ENCODE measurements at places on chromosomes 6 and 20.

DNA sequence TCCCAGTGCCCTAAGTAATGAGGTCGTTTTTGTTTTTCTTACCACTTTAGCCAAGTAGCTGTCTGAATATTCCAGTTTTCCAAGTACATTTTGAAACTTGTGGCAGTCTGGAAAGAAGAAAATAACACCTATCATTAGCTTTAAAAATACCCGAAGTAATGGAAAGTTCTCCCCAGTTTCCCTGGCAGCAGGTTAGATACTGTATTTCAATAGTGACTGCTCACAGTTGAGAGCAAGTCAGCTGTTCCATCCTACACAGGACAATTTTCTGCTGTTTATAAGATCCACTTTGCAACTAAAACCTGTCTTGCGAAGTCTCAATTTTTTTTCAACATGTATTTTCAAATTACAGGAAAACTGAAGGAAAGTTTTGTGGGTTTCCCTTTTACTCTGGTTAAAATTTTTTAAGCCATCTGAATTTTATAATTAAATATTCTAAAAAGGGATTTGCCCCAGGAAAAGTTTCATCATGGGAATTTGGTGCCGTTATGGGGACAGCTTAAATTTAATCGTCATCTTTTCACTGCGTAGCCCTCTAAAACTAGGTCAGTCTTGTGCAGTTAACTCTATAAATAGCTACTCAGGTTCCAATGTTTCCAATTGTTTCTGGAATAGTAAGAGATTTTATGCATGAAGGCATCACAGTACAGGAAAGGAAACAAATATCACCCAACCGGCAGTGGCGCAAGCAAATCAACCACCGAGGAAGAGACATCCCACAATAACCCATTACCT lies 96.9 kb downstream of the MBOAT1 start:
- DNase-seq, result no peak

- DNase-seq, result no peak
Observed at GRCh38 chr20:58173930-58174707, 54.3 kb downstream of the ANKRD60 start.

DNA sequence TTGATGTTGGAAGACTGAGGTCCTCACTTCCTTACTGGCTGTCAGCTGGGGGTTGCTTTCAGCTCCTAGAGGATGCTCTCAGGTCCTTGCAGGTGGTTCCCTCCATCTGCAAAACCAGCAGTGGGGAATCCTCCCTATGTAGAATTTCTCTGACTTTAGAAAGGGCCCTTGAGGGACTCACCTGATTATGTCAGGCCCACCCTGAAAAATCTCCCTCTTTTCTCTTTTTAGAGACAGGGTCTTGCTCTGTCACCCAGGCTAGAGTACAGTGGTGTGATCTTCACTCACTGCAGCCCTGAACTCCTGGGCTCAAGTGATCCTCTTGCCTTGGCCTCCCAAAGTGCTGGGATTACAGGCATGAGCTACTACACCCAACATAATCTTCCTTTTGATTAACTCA lies 102.9 kb upstream of the MCHR2 start:
- DNase-seq, result no peak

DNA sequence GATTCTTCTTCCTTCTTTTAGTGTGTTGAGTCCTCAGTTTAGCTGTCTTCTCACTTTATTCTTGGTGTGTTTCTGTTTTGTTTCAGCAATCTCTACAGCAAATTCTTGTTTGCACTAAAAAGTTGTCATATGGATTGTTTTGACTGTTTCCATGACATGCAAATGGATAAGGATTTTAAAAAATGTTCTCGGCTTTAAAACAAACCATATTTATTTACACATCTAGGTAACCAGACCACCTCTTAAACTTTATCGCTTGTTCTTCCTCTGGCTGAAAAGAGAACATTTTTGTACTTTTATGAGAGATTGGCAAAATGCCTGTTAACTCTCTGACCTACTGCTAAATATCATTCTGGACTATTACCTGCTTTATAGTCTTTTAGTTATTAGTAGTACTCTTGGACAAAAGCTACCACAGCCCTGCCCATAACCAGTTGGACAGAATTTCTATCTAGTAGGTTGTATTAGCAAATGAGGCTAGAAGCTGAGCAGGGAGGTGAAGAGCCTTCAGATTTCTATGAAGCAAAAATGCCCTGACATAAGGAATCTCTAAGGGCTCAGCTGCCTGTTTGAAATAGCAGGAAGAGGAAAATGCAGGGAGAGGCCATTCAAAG lies 268.3 kb downstream of the CD109 start:
- DNase-seq, result no peak

DNA sequence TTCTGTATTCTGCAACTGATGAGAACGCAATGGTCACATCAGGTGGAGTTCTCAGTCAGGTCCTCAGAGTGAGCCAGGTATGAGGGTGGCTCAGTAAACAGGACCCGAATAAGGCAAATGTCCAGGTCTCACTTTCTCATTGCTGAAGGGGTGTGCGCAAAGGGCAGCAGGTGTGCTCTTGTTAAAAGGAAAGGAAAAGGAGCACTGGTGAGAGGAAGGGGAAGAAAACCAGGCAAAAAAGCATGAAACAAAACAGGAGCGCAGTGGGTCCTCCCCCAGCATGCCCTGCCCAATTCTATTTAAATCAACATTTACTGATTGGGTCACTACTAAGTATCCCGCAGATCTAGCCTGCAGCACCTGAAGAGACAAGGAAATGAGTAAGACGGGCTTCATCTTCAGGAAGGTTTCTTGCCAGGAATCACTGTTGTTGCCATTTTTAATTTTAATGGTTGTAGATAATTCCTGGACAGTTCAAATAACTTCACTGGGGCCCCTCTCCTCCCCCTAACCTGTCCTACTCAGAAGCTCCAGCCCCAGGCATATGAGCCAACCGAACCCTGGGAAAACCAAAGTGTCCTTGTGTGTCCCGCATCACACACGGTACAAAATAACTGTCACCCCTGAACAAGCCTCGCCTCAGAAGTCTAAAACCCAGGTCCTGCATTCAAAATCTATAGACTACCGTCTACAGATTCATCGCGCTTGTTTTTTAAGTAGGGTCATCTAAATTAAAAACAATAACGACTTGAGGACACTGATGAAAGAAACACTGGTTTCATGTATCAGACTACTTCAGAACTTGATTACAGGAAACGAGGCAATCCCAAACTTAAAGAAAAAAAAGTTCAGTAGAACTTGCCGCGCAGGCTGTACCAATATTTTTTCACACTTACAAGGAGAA lies 980 bp downstream of the MBOAT1 start:
- no peak for DNase-seq

GRCh38 chr20:62527781-62528180 lies 52.0 kb upstream of the GATA5 start:
- DNase-seq, result no peak

- DNase-seq, result no peak
Observed at GRCh38 chr6:119760046-119760445, 410.5 kb upstream of the MAN1A1 start.

DNA sequence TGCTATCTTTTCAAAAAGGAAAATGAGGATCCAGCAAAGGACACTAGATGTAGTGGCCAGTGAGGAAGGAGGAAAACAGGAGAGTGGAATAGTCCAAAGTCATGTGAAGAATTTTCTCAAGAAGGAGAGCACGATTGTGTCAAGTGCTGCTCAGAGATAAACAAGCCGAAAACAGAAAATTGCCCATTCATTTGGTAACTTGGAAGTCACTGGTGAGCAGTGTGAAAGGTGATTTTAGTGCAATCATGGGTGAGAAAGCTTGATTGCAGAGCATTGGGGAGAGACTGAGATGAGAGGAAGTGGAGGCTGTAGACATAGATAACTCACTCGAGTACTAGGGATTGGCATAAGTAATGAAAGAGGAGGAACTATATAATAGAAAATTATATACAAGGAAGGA lies 26.0 kb upstream of the PRDM1 start:
- no peak for DNase-seq

GRCh38 chr20:25355011-25355595 lies 35.5 kb downstream of the ABHD12 start:
- DNase-seq, result no peak

- no peak for DNase-seq
Observed at GRCh38 chr20:46226602-46227001, 81.7 kb downstream of the CDH22 start.

DNA sequence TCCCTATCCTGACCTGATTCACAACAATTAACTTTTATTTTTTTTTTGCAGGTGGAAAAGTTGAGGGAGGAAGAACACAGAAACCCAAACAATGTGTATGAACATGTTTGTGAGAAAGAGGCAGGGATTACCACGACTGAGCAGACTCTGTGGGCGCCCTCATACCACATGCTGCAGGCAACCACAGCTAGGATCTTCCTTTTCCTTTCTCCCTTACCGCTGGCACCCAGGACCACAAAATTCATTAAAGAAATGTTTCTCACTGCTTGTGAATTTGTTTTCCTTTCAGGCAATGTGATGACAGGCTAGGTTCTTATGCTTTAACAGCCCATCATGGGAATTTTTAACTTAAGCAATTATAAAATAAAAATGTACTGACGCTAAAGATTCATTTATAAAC lies 287.1 kb downstream of the GMDS start:
- DNase-seq, result no peak

DNA sequence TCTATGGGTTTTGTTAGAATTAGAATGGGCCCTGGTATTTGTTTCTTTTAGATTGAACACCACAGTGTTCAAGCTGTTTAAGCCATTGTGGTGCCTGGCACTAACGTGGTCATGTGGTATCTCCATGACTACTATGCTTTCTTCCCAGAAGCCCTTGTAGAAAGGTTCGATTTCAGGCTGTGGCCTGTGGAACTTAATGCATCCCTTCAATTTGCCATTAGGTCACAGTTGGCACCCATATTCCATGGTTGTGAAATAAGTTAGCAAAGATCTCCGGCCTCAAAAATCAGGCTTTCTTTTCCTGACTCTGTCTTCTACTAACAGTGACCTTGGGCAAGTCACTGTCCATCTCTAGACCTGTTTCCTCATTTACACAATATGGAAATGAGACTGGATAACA lies 31.3 kb upstream of the AAR2 start:
- no peak for DNase-seq

DNA sequence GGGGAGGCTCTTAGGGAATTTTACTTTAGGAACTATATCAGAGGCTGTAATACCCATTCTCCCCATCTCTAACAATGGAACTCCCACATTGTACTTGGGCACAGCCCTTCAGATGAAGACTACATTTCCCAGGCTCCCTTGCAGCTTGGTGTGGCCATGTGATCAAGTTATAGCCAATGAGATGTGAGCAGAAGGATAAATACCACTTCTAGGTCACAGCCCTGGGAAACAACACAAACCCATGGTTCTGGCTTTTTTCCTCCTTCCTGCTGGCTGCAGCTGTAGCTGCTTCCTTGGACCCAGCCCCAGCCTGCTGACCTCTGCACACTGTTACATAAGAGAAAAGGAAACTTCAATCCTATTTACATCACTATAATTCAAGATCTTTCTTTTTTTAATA lies 445.9 kb upstream of the JARID2 start:
- DNase-seq, result no peak

- DNase-seq, result no peak
Observed at GRCh38 chr6:97437087-97437486, 154.1 kb upstream of the MMS22L start.

- DNase-seq, result no peak
Observed at GRCh38 chr6:45566882-45567281, 189.1 kb upstream of the SUPT3H start.

DNA sequence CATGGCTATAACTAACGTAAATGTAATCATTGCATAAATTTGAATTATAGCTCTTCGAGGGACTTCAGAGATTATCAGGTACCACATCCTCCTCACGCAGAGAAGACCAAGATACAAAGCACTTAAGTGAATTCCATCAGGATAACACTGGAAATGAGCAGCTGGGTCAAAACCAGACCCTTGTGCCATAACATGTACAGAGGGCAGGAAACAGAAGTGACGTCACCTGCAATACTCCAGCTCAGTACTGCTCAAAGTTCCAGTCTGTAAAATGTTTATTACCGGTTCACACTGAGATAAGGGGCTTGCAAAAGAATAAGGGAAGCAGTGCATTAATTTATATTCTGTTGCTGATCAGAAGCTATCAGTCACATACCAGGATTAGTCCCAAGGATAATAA lies 45.8 kb downstream of the RGS17 start:
- no peak for DNase-seq

GRCh38 chr6:53984581-53984980 lies 126.7 kb upstream of the MLIP start:
- no peak for DNase-seq

- DNase-seq, result no peak
Observed at GRCh38 chr6:167588920-167589614, 237.6 kb upstream of the AFDN start.

- DNase-seq, result peak; percentile 48
Observed at GRCh38 chr6:139262519-139263300, 29.1 kb downstream of the TXLNB start.

- no peak for DNase-seq
Observed at GRCh38 chr6:160455081-160455480, 106.9 kb downstream of the SLC22A3 start.
